ENCODE measurements at places on chromosomes 2 and 18.

- no peak for DNase-seq
Measured at GRCh38 chr2:84879584-84880394, 1.1 kb downstream of the TRABD2A start.

- DNase-seq: no peak
Measured at GRCh38 chr2:173184031-173185004, 108.7 kb downstream of the MAP3K20 start.

GRCh38 chr2:8380566-8380965 is 301.3 kb upstream of the ID2 start:
- no peak for DNase-seq

- DNase-seq: no peak
Measured at GRCh38 chr2:58228299-58228698, 12.8 kb downstream of the FANCL start.

DNA sequence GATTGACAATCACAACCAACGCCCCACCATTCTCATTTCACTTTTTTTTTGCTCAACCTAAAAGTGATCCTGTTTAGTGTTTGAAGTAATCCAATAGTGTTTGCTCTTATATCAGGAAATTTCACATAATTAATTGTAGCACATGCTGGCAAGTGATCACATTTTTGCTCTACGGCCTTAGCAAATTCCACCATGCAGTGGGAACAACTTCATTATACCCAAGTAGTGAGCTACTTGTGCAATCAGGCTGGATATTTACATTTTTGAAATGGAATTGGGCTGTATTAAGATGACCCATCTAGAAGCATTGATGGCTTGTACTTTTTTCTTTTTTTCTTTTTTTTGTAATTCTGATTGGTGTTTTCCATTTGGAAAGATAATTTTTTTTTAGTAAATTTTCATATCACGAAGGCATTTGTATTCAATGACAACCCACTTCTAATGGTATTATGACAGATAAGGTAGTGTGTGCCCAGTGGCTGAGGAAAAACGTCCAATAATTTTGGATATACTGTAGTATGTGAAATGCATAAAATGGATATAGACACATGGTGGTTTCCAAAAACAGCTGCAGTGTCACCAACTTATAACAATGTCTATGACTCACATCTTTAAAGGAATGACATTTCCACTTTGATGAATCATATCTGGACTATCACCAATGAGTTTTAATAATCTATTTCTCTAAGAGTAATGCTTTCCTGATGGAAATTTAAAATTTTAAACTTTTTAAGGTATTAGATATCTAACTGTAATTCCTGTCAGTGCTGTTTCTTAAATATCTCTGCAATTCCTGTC is 130.6 kb downstream of the COL6A3 start:
- no peak for DNase-seq

GRCh38 chr2:56211048-56211447 is 27.3 kb downstream of the CCDC85A start:
- no peak for DNase-seq

DNA sequence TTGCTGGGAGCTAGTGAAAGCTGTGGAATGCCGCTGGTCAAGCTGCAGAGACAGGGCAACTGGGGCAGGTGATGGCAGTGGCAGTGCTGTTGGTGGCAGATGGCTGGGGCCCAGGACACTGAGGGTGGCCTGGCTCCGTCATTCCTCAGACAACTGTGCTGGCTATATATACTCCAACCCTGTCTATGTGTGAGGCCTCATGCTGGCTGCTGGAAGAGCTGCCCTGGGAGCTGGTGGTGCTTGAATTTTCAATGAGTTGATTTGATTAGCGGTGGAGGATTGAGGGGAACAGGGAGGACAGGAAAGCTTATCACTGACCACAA is 66.5 kb upstream of the TMEM200C start:
- no peak for DNase-seq

DNA sequence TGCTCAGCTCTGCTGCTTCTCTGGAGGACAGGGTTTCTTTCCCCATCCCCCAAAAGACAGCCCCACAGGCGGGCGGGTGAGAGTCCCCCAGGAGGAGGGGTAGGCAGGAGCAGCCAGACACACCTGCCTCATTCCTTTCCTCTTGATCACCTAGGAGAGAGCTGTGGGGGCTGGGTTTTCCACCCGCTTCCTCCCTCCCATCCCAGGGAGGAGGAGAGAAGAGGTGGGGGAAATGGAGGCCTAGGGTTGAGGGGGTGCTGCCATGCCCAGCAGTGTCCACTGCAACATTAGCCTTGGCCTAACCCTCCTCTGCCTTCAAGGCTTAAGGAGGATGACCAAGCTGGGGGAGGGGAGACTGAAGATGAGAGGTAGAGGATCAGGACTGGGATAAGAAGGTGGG is 14.7 kb downstream of the WNT10A start:
- DNase-seq: no peak

DNA sequence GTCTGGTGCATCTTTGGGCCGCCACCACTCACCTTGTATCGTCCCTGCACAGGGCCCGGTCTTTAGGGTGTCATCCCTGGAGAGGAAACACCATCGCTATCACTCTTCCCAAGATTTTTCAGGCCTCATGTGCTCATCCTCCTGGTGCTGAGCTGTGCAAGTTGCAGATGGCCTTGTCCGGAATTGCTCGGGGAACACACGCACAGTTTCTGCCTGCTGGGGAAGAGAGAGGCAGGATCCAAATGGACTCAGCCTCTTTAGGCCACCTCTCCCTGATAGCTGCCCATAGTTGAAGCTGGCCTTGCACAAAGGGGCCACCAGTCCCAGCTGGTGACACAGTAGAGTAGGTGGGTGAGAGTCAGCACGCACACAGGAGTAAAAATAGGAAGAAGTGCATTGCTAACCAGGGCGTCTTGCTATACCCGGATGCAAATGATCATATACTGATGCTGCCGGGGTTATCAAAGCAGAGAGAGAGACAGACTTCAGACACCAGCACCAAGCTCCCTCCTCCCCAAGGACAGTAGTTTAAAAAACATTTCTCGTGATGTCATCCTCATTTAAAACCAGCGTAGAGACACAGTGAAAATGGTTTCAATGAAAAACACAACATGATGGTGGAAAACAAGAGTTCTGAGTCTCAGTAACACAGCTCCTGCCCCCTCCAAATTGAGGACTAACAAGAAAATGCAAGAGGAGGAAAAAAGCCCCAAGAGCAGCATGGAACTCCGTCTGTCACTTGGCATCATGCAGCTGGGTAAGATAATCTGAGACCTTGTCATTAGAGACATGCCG is 147.5 kb upstream of the NCK2 start:
- DNase-seq: no peak

GRCh38 chr2:174964404-174964803 is 40.8 kb downstream of the CHN1 start:
- no peak for DNase-seq

- DNase-seq: no peak
Measured at GRCh38 chr2:68925295-68925896, 27.3 kb downstream of the GKN2 start.

All from right cardiac atrium (tissue), 5 donors.